Suprapubic skin (tissue), 4 donors: ENCODE measurements at places on chromosomes 3 and 15. TPM values are rescaled to one million over a fixed set of nuclear protein-coding genes. Genes with fewer than 3 reads are reported as not detected.

Gene ZIC1
- total RNA-seq = not detected

GRCh38 chr3:52872245-52872644 is 25.1 kb downstream of the STIMATE start:
- DNase-seq = no peak

DNA sequence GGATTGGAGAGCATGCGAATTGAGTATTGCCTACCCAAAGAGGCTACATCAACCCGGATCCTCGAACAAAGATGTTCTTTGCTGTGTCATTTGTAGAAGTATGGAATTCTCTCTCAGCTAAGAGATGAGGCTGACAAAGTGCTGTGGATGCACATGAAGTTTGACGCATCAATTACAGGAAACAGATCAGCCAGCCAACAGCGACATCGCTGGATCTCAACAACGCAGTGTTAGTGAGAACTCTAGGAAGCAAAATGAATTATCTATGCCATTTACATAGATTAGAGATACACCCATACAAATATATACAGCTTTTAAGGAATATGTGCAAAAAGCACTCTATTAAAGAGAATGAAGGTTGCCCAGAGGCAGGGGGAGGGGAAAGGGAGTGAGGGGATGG is 160.6 kb upstream of the RGMA start:
- no peak for DNase-seq

Gene PRTG
- total RNA-seq = 0.08 TPM

- DNase-seq = no peak
These were observed 202.6 kb downstream of the UACA start for GRCh38 chr15:70560617-70561328.

DNA sequence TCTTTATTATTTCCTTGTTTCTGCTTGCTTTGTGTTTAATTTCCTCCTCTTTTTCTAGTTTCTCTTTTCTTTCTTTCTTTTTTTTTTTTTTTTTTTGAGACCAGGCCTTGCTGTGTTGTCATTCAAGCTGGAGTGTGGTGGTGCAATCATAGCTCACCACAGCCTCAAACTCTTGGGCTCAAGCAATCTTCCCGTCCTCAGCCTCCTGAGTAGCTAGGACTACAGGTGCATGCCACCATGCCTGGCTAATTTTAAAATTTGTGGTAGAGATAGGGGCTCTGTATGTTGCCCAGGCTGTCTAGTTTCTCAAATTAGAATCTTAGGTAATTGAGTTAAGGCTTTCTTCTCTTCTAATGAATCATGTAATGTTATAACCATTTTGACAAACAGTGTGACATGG is 22.4 kb downstream of the SLMAP start:
- no peak for DNase-seq

DNA sequence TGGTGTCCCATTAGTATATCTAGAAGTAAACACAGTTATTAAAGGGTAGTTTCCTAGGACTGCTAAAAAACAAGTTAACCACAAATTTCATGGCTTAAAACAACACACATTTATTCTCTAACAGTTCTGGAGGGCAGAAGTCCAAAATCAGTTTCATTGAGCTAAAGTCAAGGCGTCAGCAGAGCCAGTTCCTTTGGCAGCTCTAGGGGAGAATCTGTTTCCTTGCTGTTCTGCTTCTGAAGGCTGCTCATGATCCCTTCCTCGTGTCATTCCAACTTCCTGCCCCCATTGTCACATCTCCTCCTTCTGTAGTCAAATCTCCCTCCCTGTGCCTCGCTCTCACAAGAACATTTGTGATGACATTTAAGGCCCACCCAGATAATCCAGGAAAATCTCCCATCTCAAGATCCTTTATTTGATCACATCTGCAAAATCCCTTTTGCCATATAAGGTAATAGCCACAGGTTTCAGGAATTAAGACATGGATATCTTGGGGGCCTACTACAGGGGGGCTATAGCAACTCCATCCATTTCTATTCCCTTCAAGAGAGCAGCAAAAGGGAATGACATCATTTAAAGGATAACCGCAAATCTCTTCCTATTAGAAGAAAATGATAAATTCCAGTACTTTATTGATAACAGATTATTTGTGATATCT is 50.1 kb downstream of the GPR176 start:
- DNase-seq = no peak

- no peak for DNase-seq
These were observed 204.4 kb upstream of the ZNF385D start for GRCh38 chr3:21955406-21955805.

Gene ZNF502
- total RNA-seq = 3.2 TPM

Gene MOBP
- not detected for total RNA-seq

DNA sequence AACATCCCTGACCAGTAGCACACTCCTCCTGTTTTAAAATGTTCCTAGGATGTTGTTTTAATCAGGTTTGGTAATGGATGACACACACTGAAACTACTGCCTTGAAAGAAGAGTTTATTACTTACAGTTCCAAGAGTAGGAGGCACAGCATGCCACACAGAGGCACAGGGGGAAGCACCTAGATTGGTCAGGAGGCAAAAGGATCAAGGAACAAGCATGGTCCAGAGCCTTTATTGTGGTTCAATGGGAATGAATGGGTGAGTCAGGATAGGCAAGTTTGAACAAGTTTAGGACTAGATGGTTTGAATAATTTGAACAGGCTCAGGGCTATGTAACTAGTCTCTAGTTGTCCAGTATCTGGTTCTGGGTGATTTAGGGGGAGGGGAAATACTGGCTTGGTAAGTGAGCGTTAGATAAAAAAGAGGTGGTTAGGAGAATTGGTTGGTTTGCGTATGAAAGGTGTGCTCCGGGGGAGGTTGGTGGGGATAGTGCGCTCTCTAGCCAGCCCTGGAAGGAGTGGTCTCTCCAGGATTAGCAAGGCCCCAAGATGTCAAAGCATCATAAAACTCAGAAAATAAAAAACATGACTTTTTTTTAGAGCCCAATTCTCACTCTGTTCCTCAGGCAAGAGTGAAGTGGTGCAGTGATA is 35.1 kb downstream of the TMOD3 start:
- no peak for DNase-seq

Gene GABRR3
- total RNA-seq = not detected

Gene P2RY13
- total RNA-seq = 0.62 TPM

DNA sequence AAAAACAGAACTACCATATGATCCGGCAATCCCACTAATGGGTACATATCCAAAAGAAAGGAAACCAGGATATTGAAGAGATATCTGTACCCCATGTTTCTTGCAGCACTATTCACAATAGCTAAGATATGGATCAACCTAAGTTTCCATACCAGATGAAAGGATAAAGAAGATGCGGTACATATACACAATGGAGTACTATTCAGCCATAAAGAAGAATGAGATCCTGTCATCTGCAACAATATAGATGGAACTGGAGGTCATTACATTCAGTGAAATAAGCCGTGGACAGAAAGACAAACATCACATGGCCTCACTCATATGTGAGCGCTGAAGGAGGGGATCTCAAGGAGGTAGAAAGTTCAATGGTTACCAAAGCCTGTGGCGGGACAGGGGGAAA is 3.0 kb downstream of the SLC41A3 start:
- DNase-seq = no peak

DNA sequence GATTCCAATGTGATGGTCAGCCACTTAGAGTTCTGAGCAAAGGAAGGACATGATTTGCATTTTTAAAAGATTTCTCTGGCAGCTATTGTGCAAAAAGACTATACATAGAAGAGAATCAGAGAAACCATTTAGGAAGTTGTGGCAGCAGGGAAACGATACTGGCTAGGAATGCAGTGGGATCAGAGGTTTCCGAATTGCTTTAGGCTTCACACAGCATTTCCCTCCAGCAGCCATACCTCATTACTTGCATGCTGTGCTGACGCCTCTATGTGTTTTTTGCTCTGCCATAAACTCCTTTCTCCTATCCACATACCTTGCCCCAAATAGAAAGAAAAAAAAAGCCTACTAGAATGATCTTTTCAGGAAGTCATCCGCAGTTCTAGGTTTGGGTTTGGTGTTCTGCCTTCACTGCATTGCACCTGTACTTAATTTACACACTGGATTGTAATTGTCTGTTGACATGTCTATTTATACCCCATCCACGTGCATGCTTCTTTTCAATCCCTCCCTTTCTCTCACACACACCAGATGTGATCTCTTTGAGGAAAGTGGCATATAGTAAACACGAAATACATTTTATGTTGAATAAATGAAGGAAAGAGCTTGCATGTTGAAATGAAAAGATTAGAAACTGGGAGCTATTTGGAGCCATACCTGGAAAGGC is 860.3 kb upstream of the SEMA6D start:
- DNase-seq = no peak

Gene SRP14
- total RNA-seq = 218 TPM

Gene GMPPB
- 25.0 TPM for total RNA-seq

Gene ZNF106
- 50.2 TPM for total RNA-seq

GRCh38 chr3:62293051-62293780 is 80.1 kb downstream of the FEZF2 start:
- no peak for DNase-seq

- DNase-seq = no peak
These were observed 262.0 kb downstream of the SHOX2 start for GRCh38 chr3:157844216-157844615.

DNA sequence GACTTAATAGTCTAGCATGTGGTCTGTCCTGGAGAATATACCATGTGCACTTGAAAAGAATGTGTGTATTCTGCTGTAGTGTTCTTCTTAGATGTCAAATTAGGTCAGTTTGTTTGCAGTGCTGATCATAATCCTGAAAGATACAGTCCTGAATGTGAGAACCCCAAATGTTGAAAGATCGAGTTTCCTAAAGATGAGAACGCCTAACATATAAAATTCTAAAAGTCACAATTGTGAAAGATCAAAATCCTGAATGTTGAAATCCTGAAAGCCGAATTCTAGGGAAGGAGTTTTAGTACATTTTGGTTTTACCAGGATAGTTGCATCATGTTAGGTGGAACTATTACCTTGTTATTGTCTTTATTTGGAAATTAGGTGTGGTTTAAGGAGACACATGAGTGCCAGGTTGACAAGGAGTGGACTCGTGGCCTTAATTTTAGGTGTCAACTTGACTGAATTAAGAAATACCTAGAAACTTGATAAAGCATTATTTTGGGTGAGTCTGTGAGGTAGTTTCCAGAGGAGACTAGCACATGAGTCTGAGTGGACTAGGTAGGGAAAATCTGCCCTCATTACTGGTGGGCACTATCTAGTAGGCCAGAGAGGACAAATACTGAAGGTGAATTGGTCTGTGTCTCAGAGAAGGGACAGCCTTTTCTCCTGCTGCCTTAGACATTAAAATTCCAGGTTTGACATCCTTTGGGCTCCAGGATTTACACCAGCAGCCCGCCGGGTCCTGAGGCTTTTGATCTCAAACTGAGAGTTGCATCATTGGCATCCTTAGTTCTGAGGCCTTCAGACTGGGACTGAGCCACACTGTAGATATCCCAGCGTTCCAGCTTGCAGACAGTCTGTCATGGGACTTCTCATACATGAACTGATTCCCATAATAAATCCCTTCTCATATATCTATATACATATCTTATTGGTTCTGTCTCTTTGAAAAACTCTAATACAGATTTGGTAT is 77.1 kb downstream of the LRRC28 start:
- no peak for DNase-seq

Gene SAMMSON
- not detected for total RNA-seq

DNA sequence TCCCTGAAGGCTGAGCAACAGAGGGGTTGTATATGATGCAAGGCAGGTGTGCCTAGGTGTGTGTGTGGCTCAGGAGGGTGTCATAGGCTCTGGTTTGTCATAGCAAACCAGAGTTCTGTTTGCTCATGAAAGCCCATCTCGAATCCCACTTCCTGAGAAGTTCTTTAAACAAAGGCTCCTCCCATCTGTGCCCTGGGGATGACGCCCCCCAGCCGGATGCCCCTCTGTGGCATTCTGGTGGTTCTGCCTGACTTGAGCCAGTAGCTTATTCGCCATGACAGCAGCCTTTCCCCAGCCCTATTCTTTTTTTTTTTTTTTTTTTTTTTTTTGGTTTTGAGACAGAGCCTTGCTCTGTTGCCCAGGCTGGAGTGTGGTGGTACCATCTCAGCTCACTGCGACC is 45.4 kb downstream of the PDIA5 start:
- DNase-seq = no peak

Gene GPR160
- 2.8 TPM for total RNA-seq

DNA sequence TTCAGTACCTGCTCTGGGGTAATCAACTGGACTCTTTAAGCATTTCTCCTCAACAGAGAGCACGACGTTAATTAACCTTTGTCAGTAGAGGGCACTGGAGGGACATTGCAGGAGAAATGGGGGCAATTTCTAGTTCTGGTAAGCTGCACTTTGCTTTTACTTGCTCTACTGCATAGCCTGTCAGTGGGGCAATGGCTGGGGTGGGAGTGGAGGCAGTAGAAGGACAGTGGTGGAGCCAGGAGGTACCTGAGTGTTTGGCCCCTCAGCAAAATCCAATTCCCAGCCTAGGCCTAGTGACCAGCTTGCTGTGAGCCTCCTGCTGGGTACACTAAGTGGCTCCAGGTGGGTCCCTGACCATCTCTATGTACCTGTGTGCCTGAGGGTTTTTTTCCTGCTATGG is 18.3 kb upstream of the MED12L start:
- DNase-seq = no peak

DNA sequence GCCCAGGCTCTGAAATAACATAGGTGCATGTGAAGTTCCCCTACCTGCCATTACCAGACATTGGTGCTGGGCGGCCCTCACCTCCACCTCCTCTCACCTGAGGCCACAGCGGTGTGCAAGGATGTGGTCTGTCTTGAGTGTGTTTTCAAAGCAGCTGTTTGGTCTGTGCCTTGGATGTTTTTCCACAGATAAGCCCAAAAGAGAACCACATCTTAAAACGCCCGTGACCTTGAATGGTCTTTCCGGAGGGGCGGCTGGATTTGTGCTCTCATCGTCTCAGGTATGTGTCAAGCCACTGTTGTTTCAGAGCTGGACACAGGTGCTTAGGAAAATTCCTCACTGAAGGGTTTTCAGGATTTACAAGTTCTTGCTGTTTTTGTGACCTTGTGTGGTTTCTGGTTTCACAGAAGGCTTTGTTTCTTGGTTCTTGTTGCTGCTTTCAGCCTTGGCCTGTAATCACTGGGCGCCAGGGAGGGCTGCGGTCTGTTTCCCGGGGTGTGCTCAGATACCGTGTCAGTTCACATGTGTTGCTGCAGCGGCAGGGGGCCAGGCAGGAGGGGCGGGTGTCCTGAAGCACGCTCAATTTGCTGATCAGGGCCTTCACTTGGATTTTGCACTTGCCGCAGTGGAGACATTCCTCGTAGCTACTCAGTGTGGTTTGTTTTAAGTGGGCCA is 128.4 kb downstream of the IGF1R start:
- no peak for DNase-seq

- no peak for DNase-seq
These were observed 135.3 kb downstream of the FEZF2 start for GRCh38 chr3:62238003-62238402.

Gene MAP1A
- total RNA-seq = 5.7 TPM

DNA sequence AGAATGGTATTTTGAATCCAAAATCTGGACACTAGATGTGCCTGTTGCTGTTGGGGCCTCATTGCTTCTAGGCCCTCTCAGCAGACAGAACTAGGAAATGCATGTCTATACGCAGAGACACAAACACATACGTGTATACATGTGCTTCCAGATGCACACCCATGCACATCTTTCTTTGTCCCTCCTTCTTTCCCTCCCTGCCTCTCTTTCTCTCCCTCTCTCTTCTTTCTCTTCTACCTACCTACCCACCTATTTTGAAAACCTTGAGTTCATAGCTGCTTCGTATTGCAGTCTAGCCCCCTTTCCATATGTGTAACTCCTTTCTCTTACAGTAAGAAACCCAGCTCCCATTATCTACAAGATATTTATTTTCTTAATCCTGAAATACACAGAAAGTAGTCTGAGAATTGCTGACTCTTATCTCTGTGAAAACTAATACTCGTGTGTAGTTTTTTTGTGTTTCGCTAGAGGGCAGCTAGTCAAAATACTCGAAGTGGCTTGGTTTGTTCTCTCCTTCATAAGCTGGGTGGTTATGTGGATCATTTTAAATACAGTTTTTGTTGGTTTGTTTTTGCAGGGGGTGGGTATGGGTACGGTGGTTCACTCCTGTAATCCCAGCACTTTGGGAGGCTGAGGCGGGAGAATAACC is 18.5 kb downstream of the RPL32 start:
- no peak for DNase-seq
